NCI-H345 (cell line): ENCODE measurements at places on chromosomes 16 and 17.

GRCh38 chr16:50462793-50463507 is 85.2 kb upstream of the NKD1 start:
- DNase-seq, result no peak

DNA sequence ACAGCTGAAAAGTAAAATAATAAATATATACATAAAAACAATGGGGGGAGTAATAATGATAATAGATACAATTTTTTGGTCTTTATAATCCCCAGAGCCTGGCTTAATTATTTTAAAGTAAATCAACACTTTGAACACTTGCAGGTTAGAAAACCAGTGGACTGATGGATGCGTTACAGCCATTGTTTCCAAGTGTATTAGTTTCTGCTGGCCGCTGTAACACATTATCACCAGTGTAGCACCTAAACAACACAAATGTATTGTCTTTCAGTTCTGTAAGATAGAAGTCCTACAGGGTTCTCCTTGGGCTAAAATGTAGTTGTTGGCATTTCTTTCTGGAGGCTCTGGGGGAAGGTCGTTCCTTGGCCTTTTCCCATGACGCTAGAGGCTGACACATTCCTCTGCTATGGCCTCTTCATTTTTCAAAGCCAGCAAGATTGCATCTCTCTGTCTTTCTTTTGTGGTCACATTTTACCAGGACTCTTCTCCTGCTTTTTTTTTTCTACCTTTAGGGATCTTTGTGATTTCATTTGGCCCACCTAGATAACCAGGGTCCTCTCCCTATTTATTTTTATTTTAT is 116.8 kb downstream of the WWOX start:
- no peak for DNase-seq

GRCh38 chr17:6358131-6358530 is 76.8 kb downstream of the AIPL1 start:
- DNase-seq, result no peak

- DNase-seq, result no peak
Observed at GRCh38 chr17:35555691-35556090, 4.9 kb downstream of the SLFN14 start.

DNA sequence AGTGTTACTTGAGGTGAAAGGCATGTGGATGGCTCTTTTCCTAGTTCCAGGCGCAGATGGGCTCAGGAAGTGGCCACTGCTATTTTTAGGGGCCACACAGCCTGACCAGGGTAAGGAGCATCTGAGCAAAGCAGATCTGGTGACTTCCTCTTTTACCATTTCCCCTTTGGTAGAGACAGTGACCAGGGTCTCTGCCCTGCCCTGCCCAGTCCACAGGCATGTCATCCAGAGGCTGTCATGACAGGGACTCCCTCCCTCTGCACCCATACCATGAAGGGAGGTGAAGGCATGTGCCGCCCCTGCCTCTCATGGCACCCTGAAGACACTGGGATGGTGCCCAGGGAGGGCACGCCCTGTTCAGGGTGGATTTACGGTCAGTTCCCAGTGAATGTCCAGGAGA is 2.2 kb downstream of the PLA2G15 start:
- DNase-seq, result no peak

DNA sequence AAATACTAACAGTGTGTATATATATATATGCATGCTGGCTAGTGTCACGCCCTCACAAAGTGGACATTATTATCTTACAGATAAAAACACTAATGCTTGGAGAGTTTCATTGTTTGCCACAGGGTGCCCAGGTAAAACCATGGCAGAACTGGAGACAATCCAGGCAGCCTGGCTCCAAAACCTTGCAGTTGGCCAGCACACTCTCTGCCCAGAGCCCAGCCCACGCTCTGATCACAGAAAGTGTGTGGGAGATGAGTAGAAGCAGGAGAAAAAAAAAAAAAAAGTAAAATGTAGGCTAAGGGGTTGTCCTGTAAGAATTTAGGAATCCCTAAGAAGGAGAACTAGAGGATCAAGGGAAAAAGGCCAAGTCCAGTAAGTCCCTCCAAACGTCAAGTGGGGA is 538.0 kb downstream of the CDH13 start:
- no peak for DNase-seq
